SW 1271 (cell line): ENCODE measurements at places on chromosomes 13 and 19.

DNA sequence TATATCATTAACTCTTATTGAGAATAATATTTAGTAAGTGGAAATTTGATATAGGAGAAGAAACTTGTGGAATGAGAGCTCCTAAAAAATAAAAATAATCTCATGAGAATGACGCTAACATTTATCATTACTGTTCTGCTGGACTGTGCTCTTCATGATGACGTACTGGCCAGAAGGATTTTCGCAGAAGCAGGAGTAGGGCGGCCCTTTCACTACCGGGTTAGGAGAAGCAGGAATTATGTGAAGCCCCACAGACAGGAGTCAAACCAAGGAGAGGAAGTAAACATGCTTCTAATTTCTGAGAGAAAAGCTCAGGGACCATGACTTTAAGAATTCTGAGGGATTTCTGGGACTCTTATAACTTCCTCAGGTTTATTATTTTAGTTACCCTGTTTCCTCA, 195.1 kb downstream of the VWA8 start:
- DNase-seq: no peak

GRCh38 chr13:34776390-34776981, 165.6 kb upstream of the NBEA start:
- DNase-seq: no peak

DNA sequence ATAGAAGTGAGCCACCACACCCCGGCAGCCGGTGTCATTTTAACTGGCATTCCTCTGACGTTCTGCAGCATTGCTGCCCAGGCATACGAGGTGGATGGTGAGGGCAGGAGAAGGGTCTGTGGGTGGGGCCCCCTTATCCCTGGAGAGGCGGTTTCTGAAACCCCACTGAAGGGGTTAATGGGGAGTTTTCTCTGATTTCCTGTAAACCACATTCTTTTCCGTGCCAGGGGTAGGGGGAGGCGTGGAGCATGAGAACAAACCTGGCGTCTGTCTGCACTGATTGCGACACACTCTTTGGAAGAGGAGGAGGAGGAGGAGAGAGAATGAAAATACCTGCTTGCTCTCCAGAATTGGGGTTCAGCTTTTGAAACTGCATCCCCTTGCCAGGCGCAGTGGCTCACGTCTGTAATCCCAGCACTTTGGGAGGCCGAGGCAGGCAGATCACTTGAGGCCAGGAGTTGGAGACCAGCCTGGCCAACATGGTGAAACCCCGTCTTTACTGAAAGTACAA, 2.7 kb upstream of the C3 start:
- no peak for DNase-seq

DNA sequence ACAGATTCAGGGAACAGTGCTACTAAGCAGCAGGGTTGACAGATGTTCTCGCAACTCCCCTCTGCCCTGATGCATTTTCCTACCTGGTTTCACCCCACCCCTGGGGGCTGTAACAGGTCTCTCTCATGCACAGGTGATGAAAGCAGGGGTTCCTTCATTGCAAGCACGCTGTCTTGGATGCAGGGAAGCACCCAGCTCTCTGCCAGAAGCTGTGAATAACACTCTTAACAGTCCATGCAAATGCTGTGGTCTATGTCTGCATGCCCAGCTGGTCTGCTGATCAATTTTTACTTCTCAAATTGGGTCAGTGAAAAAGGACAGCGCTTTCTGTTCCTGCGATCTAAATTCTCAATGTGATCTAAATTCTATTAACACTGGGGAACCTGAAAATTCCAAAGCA, 246.3 kb upstream of the TSHZ3 start:
- DNase-seq: no peak

GRCh38 chr13:77969299-77969698, 50.7 kb upstream of the EDNRB start:
- no peak for DNase-seq
